Activated naive CD8-positive, alpha-beta T cell treated with anti-CD3 and anti-CD28 coated beads, Interleukin-2, amount 50 U/mL, for 24 hours (primary cell): ENCODE measurements at places on chromosomes 12 and 14.

DNA sequence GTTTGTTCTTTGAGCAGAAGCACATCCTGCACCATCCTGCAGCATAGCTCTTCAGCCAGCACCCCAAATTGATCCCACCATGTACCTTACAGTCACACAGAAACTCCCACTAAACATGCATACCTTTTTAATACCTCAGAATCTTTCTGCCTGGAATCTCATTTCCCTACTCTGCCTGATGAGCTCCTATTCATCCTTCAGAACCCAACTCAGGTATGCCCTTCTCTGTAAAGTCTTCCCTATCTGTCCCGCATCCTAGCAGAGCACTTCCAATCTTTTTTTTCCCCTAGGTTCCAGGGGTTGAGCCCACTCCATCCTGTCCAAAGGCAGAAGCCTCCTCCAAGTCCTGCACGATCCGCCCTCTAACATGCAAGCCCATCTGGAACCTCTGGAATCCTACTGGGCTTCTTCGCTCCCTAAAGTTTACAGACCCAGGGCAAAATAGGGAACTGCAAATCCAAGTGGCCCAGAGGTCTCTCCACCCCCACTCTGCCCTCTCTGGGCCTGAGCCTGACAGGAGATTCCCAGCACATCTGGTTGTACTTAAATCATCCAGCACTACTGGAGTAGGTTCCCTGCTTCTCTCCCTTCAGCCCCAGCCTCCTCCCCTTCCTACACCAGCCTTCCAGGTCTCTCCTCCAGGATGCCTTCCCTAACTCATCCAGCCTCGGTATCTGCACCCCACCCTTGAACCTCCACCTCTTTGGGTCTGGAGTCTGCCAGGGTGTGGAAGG is 4.1 kb upstream of the FIGNL2 start:
- no peak for DNase-seq

- no peak for DNase-seq
Measured at GRCh38 chr14:100930270-100930669, 26.7 kb upstream of the RTL1 start.

GRCh38 chr14:54599966-54600716 is 33.2 kb downstream of the SAMD4A start:
- no peak for DNase-seq

- no peak for DNase-seq
Measured at GRCh38 chr14:59320763-59321625, 132.5 kb downstream of the DAAM1 start.

DNA sequence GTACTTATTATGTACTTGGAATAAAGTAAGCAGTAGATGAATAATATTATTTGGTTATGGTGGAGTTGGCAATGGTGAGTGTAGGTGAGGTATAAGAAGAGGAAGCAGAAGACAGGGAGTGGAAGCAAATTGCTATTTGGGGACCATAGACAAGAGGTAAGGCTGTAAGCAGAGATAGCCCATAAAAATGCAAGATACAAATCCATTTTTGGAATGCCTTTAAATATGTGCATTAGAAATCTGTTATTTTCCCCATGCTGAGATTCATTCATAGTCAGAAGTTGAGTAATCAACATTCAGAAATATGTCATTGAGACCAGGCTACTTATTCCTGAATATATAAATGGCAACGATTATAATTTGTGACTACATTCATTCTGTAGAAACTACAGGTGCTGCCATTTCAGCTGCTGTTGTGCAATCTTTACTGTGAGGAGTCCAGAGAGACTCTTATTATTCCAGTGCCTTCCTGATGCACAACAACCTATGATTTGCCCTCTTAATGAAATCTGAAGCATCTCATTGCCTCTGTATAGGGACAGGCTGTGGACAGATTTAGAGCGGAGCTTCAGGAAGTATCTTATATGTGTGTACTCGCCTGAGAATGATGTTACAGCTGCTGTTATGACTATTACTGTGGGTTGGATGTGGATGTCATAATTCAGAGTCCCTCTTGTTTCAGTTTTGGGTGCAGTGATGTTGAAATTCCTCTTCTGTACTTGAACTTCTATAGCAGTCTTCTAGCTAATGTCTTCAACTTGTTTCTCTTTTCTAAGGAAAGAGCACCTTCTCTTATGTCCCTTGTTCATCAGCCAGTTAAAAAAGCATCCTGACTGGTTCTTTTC is 173.8 kb downstream of the NAV3 start:
- DNase-seq: no peak

GRCh38 chr14:89956661-89957009 is 908 bp downstream of the TDP1 start:
- DNase-seq: no peak

- no peak for DNase-seq
Measured at GRCh38 chr14:59634617-59635016, 58.0 kb upstream of the CCDC175 start.

GRCh38 chr12:75592638-75593335 is 81.4 kb upstream of the KRR1 start:
- no peak for DNase-seq

DNA sequence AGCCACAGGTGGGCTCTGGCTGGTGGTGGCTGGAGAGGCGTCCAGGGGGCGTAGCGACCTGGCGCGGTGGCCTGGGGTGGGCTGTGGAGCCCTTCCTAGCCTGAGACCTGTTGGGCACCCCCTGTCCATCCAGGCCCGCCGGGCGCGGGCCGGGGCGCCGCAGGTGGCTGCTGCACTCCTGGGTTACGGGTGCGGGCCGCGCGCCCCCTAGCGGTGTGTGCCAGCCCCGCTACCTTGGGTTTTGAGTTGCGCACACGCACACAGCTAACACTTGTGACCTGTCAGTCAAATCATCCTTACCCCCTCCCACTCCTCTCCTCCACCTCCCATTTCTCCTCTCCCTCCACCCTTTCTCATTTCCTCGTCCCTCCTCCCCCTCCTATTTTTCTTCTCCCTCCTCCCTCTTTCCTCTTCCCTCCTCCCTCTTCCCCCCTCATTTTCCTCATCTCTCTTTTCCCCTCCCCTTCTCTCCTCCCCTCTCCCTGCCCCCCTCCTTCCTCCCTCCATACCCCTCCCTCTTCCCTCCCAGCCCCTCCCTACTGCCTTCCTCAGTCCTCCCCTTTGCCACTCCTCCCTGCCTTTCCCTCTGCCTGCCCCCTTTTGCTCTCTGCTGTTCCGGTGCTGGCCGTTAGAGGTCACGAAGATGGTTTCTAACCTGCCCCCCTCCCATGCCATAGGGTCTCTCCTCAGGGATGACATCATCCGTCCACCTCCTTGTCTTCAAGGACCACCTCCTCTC is 2.3 kb downstream of the MEG3 start:
- no peak for DNase-seq

- DNase-seq: peak; percentile 89
Measured at GRCh38 chr14:91418387-91419043, 895 bp upstream of the CCDC88C start.

DNA sequence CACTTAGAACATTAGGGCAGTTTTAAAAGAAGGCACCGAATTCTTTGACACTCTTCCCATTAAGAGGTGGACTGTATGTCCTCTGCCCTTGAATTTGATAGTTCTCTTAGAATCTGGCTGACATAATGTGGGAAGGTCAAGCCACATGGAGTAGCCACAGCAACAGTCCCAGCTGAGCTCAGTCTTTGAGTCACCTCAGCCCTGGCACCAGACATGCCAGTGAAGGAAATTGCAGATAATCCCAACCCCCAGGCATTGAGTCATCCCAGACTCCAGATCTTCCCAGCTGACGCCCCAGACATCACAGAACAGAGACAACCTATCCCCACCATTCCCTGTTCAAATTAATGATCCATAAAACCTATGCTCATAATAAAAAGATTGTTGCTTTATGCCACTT is 83.4 kb downstream of the GTF2A1 start:
- no peak for DNase-seq

DNA sequence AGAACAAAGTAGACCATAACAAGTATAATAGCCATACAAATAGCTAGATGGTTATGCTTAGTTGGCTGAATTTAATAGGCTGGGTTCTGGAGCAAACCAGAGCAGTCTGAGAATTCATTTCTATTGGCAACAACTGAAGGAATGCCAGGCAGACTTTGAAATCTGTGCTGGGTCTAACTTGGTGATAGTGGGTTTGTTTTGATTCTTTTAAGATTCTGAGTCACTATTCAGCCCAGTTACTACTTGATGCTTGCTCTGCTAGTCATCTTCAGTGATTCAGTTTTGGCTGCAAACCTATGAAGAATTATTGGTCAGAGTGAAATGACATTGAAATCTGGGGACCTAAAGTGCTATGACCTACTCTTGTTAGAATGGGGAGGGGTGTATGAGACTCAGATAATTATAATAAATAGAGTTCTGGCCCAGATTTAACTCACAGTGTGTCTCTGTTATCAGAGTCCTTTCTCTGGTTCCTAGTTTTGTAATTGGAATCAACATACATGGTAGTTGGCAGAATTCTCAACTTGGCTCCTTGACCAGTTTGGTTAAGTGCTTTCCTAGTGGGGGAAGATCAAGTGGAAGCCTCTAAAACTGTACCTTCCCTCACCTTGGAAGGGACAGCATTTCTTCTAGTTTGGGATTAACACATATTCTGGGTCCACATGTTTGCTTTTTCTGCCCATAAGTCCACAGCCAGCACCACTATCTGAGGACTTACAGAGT is 43.5 kb downstream of the MNAT1 start:
- no peak for DNase-seq

- no peak for DNase-seq
Measured at GRCh38 chr14:87055007-87055406, 938.0 kb downstream of the GALC start.

DNA sequence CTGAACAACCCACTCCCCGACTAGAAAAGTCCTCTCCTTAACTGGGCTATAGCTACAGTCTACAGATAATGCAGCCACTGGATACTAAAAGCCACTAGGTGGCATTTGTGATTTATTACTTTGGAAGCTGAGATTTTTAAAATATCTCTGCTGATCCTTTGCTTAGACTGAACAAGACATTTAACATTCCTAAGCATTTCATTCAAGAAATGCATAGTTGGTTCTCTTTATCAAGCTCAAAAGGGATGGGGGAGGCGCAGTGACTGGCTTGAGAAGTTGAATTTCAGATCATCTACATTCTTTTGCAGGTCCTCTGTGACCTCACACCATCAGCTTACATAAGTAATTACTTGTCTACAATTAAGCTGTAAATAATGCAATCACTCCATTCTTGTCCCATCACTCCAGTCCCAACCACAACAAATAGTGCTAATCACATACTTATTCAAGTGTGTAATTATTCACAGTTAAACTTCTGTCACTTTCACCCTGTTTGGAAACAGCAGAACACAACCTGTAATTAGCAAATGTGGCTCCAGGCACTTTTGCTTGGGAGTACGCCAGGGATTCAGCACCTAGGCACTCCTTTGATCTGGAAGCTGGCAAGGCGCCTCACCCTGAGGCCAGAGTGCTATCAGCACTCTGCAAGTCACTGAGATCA is 203.6 kb downstream of the NOVA1 start:
- no peak for DNase-seq

DNA sequence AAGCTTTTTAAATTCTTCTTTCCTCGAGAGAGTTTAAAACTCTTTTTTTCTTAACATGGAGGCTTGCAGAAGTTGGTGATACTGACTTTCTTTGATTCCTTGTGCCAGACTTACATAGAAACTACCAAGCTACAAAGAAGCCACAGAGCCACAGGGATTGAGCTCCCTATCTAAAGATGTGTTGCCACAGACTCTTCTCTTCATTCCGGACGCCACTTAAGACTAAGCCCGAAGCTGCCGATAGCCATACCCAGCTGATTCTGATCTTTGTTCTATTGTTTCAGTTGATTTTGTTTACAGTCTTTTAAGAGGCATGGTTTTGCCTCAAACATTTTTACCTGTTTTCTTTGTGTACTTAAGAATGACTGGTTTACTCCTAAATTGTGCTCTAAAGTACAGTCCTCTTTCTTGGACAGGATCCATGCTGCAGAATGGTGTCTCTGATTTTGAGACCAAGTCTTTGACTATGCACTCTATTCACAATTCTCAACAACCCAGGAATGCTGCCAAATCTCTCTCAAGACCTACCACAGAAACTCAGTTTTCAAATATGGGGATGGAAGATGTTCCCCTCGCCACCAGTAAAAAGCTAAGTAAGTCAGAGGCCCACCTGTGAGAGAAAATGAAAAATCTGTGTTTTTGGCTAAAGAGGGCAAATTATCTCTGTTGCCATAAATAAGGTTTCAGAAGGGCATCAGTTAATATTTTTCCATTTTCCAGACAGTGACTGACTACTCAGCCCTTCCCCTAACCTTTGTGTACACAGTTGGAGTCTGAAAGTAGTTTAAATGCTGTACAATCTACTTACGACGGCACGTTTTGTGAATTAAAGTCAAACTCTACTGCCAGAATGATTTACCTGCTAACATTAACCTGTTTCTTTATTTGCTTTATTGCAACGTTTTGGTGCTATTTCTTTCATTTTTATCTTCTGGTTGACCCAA is 42.1 kb upstream of the KCNH3 start:
- DNase-seq: no peak

- no peak for DNase-seq
Measured at GRCh38 chr12:106865683-106866082, 90.0 kb upstream of the TMEM263 start.

DNA sequence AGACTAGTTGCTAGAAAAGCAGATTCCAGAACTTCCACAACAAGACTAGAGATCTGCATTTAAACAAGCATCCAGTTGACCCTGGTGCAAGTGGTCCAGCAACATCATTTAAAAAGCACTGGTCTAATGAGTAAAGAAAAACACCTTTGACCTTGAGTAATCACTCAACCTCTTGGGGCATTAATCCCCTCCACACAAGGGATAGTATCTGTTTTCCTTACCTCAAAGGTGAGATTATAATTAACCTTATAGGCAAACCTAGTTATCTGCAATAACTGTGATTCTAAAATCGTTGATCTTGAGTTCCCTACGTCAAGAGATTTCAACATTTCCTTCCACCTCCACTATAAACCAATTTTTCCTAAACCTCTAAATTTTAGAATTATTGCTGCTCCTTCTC is 1.1 kb downstream of the KDM5A start:
- DNase-seq: no peak

DNA sequence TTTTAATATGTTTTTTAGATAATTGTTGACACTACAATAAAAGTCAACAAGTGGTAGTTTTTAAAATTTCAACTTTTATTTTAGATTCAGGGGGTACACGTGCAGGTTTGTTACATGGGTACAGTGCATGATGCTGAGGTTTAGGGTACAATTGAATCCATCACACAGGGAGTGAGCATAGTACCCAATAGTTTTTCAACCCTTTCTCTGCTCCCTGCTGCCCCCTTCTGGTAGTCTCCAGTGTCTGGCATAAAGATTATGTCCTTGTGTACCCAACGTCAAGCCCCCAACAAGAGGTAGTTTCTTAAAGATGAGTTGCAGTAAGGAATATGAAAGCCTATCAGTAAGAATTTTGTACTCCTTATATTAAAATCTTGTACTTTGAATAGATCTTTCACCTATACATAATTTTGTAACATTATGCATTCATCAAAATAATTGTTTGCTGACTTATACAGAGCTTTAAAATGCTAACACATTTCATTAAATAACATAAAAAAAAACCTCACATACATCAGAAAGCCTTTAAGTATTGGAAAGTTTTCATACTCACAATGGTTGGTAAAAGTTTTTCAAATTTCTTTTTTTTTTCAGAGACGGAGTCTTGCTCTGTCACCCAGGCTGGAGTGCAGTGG is 5.4 kb upstream of the RALGAPA1 start:
- peak; percentile 87 for DNase-seq
